Metanephros (tissue), 2 donors: ENCODE measurements at places on chromosomes 13 and 19. TPM values are rescaled to one million over a fixed set of nuclear protein-coding genes. Genes with fewer than 3 reads are reported as not detected.

FLT1 gene
- total RNA-seq = 84.8 TPM

USPL1 gene
- total RNA-seq = 21.2 TPM

ASF1B gene
- total RNA-seq = 16.7 TPM

UBA52 gene
- total RNA-seq = 1,386 TPM

CC2D1A gene
- 19.6 TPM for total RNA-seq

PSG7 gene
- total RNA-seq = not detected

SULT2A1 gene
- total RNA-seq = 0.41 TPM

ZNF541 gene
- 0.18 TPM for total RNA-seq

PRDX2 gene
- 324 TPM for total RNA-seq

NLRP4 gene
- not detected for total RNA-seq

RPS19 gene
- 1,024 TPM for total RNA-seq

LPAR2 gene
- total RNA-seq = 16.2 TPM

CDX2 gene
- not detected for total RNA-seq

TEAD2 gene
- 49.9 TPM for total RNA-seq

ATXN8OS gene
- total RNA-seq = not detected

FPR3 gene
- 0.58 TPM for total RNA-seq

CLDN10 gene
- 94.9 TPM for total RNA-seq

CBARP gene
- total RNA-seq = 2.3 TPM

ATP1A3 gene
- total RNA-seq = 0.53 TPM

KCTD15 gene
- 65.7 TPM for total RNA-seq

PLVAP gene
- total RNA-seq = 157 TPM

MAG gene
- total RNA-seq = 9.2 TPM

GARIN5A gene
- 4.4 TPM for total RNA-seq

MBD3L3 gene
- total RNA-seq = not detected

KLK4 gene
- not detected for total RNA-seq

CYP2F1 gene
- total RNA-seq = not detected
